Thymus (tissue), 14 donors: ENCODE measurements at places on chromosomes 11 and 22. TPM values are rescaled to one million over a fixed set of nuclear protein-coding genes. Genes with fewer than 3 reads are reported as not detected.
A peak's percentile ranks its signal among the peaks of the same experiment; 100 is the strongest.

GRCh38 chr11:104352036-104352435 is 188.1 kb upstream of the PDGFD start:
- no peak overlapping the region for H3K4me3 ChIP-seq
- no peak for DNase-seq
- no peaks in the 10 kb centered on the region for H3K36me3 ChIP-seq

- DNase-seq = no peak
- H3K4me3 ChIP-seq = no peak overlapping the region
- H3K36me3 ChIP-seq = no peaks in the 10 kb centered on the region
Measured at GRCh38 chr11:128251140-128251539, 336.2 kb downstream of the ETS1 start.

- H3K27me3 ChIP-seq = no peaks in the 10 kb centered on the region
- no peak for DNase-seq
- H3K4me3 ChIP-seq = no peak overlapping the region
Measured at GRCh38 chr11:86396396-86396795, 21.7 kb downstream of the CCDC81 start.

- DNase-seq = no peak
- H3K36me3 ChIP-seq = peaks cover 4% of the 10 kb centered on the region
- no peak overlapping the region for H3K27ac ChIP-seq
- H3K27me3 ChIP-seq = no peaks in the 10 kb centered on the region
- H3K4me3 ChIP-seq = no peak overlapping the region
Measured at GRCh38 chr22:36274531-36274930, 21.6 kb downstream of the APOL1 start.

DNA sequence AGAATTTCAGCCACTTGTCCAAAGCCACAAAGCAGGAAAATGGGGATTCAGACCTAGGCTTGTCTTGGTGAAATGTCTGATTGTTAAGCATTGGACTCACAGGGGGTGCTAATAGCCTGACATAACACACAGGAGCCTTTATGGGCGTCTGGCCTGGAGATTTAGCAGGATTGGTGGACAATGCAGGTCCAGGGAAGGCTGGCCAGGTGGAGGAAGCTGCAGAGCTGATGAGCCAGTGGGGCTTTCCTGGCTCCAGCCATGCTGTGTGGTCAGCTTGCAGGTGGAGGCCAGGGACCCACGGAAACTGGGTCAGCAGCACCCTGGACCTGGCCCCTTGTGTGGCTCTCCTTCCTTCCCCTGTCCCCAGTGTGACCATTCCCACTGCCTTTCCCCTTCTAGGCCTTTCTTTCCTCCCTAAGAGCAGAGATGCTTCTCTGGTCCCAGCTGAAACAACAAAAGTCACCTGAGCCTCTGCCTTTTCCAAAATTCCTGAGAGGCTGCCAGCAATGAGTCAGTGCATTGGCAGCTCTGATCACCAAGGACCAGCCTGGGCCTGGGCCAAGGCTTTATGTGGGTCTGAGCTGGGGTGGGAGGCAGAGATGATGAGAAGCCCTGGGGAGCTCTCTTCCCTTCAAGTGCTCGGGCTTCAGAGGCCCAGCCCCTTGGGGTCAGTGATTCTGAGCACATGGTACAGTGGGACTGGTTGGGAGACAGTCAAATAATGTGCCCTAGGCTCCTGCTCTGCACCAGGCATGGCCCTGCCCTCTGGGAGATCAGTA is 85.2 kb downstream of the CCDC81 start:
- DNase-seq = no peak
- no peak overlapping the region for H3K4me3 ChIP-seq
- no peaks in the 10 kb centered on the region for H3K27me3 ChIP-seq
- H3K27ac ChIP-seq = no peak overlapping the region
- no peaks in the 10 kb centered on the region for H3K36me3 ChIP-seq

- H3K36me3 ChIP-seq = peaks cover 88% of the 10 kb centered on the region
- H3K4me1 ChIP-seq = no peaks in the 10 kb centered on the region
- no peak for DNase-seq
- no peak overlapping the region for H3K4me3 ChIP-seq
- H3K27me3 ChIP-seq = no peaks in the 10 kb centered on the region
Measured at GRCh38 chr22:50218153-50218995, 17.6 kb downstream of the SELENOO start.

- no peak overlapping the region for H3K27ac ChIP-seq
- H3K4me1 ChIP-seq = no peaks in the 10 kb centered on the region
- no peak for DNase-seq
- no peaks in the 10 kb centered on the region for H3K27me3 ChIP-seq
- H3K4me3 ChIP-seq = no peak overlapping the region
Measured at GRCh38 chr11:104324276-104324675, 160.3 kb upstream of the PDGFD start.

- no peak overlapping the region for H3K27ac ChIP-seq
- H3K36me3 ChIP-seq = no peaks in the 10 kb centered on the region
- H3K4me3 ChIP-seq = no peak overlapping the region
- no peak for DNase-seq
- H3K27me3 ChIP-seq = no peaks in the 10 kb centered on the region
Measured at GRCh38 chr11:88035271-88035670, 140.0 kb downstream of the RAB38 start.

DNA sequence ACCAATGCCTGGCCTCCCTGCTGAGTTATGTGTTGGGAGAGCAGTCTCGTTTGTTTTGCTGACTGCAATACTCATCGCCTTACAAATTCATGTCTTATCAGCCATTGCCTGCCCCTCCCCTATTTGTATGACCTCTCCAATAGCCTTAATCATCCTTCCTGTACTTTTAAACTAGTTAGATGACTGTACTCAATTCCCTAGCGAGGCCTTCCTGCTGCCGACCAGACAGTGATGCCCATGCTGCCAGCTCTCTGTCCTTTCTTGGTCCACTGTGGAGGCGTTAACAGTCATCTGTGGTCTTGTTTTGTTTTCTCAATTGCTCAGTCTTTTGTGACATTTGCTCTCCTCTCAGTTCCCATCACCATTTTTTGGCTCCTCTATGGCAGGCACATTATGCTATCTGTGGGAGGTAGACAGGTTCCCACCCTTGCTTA is 20.3 kb upstream of the YPEL1 start:
- peaks cover 22% of the 10 kb centered on the region for H3K36me3 ChIP-seq
- peaks cover 19% of the 10 kb centered on the region for H3K4me1 ChIP-seq
- DNase-seq = no peak
- no peak overlapping the region for H3K27ac ChIP-seq
- no peak overlapping the region for H3K4me3 ChIP-seq

- no peaks in the 10 kb centered on the region for H3K27me3 ChIP-seq
- H3K27ac ChIP-seq = no peak overlapping the region
- no peak overlapping the region for H3K4me3 ChIP-seq
- H3K4me1 ChIP-seq = no peaks in the 10 kb centered on the region
- no peaks in the 10 kb centered on the region for H3K36me3 ChIP-seq
- DNase-seq = no peak
Measured at GRCh38 chr22:44618400-44618799, 83.6 kb upstream of the PRR5 start.

DNA sequence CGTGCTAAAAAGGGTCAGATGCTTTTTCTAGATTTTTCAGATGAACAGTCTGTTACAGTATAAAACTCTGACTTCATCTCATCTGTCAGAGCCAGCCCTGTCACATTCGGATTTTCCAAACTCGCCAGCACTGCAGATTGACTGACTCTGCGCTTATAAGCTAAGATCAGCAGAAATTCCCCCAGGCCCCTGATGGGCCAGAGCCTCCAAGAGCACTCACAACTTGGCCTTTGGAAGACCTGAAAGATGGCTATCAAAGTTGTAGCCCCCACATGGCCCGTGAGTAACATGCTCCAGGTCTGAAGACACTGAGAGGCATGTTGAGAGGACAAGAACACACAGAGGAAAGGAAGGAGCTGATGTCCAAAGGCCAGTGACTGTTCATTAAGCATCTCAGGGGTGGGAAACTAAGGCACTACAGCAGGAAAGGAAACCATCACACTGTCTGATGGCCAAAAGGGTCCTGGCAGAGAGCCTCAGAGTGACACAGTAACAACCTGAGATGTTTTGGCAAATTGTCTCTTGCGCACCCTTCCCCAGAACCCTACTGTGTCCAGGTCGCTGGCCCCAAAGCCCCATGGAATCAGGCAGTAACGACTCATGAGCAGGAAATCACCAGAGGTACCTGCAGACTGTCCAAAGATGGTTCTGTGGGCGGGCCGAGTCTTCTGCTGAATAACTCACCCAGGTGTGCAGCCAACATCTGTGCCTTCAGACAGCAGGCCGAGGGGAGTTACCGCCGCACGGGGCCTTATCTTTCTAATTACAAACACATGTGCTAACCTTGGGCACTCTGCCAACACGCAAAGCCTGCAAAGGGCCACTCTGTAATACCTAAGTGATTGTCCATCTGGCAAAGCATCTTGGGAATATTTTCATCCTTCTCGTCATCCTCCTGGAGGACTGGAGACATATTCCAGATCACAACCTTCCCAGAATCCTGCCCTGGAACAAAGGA is 23.6 kb downstream of the HIRA start:
- peaks cover 49% of the 10 kb centered on the region for H3K36me3 ChIP-seq
- no peak for DNase-seq
- H3K27me3 ChIP-seq = no peaks in the 10 kb centered on the region
- no peak overlapping the region for H3K27ac ChIP-seq
- peaks cover 9% of the 10 kb centered on the region for H3K4me1 ChIP-seq
- no peak overlapping the region for H3K4me3 ChIP-seq

GRCh38 chr11:120141768-120142423 is 4.0 kb upstream of the TRIM29 start:
- no peaks in the 10 kb centered on the region for H3K4me1 ChIP-seq
- H3K36me3 ChIP-seq = no peaks in the 10 kb centered on the region
- no peak overlapping the region for H3K27ac ChIP-seq
- no peak for DNase-seq

- no peaks in the 10 kb centered on the region for H3K27me3 ChIP-seq
- peaks cover 18% of the 10 kb centered on the region for H3K4me1 ChIP-seq
- no peaks in the 10 kb centered on the region for H3K36me3 ChIP-seq
- peak; percentile 19 for DNase-seq
- H3K27ac ChIP-seq = peak overlapping the region; percentile 53
- H3K4me3 ChIP-seq = peak overlapping the region; percentile 36
Measured at GRCh38 chr11:46560300-46560991, 33.4 kb downstream of the AMBRA1 start.

GRCh38 chr11:33687733-33688479 is 12.7 kb downstream of the C11orf91 start:
- DNase-seq = no peak
- H3K4me3 ChIP-seq = no peak overlapping the region
- H3K27ac ChIP-seq = no peak overlapping the region
- no peaks in the 10 kb centered on the region for H3K36me3 ChIP-seq

- H3K27ac ChIP-seq = no peak overlapping the region
- no peak overlapping the region for H3K4me3 ChIP-seq
- DNase-seq = no peak
- H3K4me1 ChIP-seq = no peaks in the 10 kb centered on the region
- no peaks in the 10 kb centered on the region for H3K27me3 ChIP-seq
Measured at GRCh38 chr11:110314366-110315095, 18.1 kb upstream of the RDX start.

GRCh38 chr11:11263238-11264005 is 89.6 kb downstream of the CSNK2A3 start:
- H3K4me1 ChIP-seq = peaks cover 6% of the 10 kb centered on the region
- H3K4me3 ChIP-seq = no peak overlapping the region
- H3K27me3 ChIP-seq = peaks cover 3% of the 10 kb centered on the region
- no peaks in the 10 kb centered on the region for H3K36me3 ChIP-seq

GRCh38 chr11:62120431-62120830 is 3.4 kb upstream of the INCENP start:
- no peak overlapping the region for H3K27ac ChIP-seq
- H3K4me1 ChIP-seq = peaks cover 11% of the 10 kb centered on the region
- no peak for DNase-seq
- H3K36me3 ChIP-seq = no peaks in the 10 kb centered on the region
- no peak overlapping the region for H3K4me3 ChIP-seq

DNA sequence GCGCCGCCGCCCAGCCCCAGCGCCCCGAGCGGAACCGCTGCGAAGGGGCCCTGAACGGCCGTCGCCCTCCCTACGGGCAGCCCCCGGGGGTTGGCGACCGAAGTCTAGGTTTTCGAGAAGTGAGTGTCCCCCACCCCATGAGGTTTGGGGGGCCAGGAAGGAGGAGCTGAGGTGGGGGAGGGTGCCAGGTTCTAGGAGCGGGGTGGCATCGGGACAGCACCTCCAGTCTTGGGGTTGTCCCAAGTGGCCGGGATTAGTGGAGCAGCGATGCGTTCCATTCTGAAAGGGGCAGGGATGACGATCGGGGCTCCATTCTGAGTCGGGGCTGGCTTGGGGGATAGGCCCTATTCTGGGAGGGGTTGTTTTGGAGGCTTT is 408 bp downstream of the PPP2R5B start:
- H3K4me3 ChIP-seq = peak overlapping the region; percentile 59
- H3K4me1 ChIP-seq = peaks cover 8% of the 10 kb centered on the region
- peaks cover 9% of the 10 kb centered on the region for H3K27me3 ChIP-seq

DNA sequence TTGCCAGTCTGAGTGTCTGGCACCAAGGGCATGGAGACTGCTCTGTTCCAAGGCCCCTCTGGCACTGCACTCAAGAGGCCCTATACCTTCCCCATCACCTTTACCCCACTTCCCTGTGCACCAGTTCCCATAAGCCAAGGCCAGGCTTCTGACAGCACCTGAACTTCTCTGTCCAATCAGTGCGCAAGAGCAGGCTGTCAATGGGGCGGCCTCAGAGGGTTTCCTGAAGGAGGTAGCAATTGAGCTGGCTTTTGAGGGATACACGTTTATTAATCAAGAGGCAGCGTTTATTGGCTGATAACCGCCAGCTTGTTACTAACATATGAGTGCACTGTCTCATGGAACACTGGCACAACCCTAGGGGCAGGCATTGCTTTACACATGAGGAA is 2.1 kb downstream of the SH3BP1 start:
- no peak overlapping the region for H3K4me3 ChIP-seq
- H3K4me1 ChIP-seq = peaks cover 61% of the 10 kb centered on the region
- H3K27me3 ChIP-seq = no peaks in the 10 kb centered on the region

DNA sequence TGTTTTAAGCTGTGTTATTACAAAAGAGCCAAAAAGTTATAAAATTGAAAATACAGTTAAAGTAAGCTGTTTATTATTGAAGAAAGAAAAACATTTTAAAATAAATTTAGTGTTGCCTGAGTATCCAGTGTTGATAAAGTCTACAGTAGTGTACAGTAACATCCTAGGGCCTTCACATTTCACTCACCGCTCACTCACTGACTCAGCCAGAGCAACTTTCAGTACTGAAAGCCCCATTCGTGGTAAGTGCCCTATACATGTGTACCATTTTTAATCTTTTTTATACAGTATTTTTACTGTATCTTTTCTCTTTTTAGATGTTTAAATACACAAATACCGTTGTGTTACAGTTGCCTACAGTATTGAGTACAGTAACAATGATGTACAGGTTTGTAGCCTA is 35.0 kb downstream of the POLD3 start:
- H3K4me3 ChIP-seq = no peak overlapping the region
- no peak overlapping the region for H3K27ac ChIP-seq
- no peaks in the 10 kb centered on the region for H3K4me1 ChIP-seq
- H3K27me3 ChIP-seq = no peaks in the 10 kb centered on the region

The NRGN gene
- 0.52 TPM for total RNA-seq

The KRTAP5-1 gene
- not detected for total RNA-seq

The APOL6 gene
- total RNA-seq = 19.8 TPM

The ZFTA gene
- total RNA-seq = 15.7 TPM

The KRTAP5-2 gene
- not detected for total RNA-seq

The HEPACAM gene
- under 0.01 TPM for total RNA-seq

The C11orf91 gene
- not detected for total RNA-seq

The PCNX3 gene
- 7.4 TPM for total RNA-seq
